ENCODE measurements at places on chromosomes 12 and 14.

GRCh38 chr12:89140141-89140540 is 212.2 kb downstream of the DUSP6 start:
- DNase-seq: no peak

- peak; percentile 20 for DNase-seq
These were observed at the start of gene PALS1 for GRCh38 chr14:67241411-67242167. Gene PALS1 (plus strand): TSS chr14:67241435. CDS start chr14:67279171, 37,736 bp downstream.

- DNase-seq: no peak
These were observed 63.2 kb upstream of the LTA4H start for GRCh38 chr12:96098631-96099030.

GRCh38 chr12:42564996-42565395 is 24.6 kb downstream of the PRICKLE1 start:
- no peak for DNase-seq

DNA sequence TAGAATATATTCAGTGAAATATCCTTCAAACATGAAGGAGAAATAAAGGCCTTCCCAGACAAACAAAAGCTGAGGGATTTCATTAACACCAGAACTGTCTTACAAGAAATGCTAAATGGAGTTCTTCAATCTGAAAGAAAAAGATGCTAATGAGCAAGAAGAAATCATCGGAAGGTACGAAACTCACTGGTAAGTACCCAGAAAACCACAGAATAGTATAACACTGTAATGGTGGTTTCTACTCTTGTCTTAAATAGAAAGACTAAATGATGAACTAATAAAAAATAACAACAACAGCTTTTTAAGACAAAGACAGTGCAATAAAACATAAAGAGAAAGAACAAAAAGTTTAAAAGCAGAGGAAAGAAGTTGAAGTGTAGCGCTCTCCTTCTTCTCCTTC is 18.7 kb upstream of the RNF212B start:
- no peak for DNase-seq

DNA sequence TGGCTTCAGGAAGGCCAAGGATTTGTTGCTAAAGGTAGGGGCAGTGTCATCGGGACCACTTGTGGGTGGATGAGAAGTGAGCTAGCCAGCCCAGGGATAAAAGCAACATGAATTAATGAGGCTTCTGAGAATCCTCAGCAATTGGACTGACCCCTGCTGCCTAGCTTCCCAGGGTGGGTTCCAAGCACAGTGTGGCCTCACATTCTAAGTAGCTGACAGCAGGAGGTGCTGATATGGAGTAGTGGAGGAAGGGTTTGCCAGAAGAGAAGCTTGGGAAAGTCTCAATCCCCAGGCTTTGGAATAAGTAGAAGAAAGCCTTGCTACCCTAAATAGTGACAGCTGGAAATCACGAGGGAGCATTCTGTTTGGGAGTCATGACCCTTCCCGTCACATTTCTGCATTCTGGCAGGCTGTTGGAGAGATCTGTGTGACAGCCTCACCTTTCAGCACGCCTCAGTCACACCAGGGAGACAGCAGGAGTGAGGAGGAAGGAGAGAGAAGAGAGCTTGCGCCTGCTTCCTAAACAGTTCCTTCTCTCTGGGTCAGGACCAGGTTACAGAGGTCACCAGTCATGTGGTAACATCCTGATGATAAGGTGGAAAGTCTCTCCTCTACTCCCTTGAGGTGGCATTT is 31.2 kb downstream of the DACT1 start:
- no peak for DNase-seq

GRCh38 chr12:117470804-117471203 is 109.4 kb upstream of the NOS1 start:
- no peak for DNase-seq
